ENCODE measurements at places on chromosomes 12 and 14.

DNA sequence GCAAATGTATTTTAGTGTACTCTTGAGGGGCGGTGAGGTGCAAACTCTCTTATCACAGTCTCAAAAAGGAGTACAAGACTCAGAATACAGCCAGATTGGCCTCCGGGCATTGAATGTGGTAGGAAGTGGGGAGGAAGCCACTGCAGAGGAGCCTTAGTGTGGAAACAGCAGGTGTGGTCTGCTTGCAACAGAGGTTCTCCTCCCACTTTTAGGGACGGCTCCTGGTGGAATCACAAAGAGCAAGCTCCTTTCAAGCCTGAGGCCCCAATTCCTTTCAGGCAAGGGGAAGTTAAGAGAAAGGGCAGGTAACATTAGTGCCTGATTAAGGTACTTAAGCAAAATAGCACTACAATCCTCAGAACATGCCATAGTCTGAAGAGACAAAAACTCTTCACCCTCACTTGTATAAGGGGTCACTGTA is 23.7 kb upstream of the SLC2A3 start:
- DNase-seq: no peak

- no peak for DNase-seq
These were observed 514 bp upstream of the LARP4 start for GRCh38 chr12:50400104-50400637.

- peak; percentile 45 for DNase-seq
These were observed 139.1 kb downstream of the SOX5 start for GRCh38 chr12:23810329-23810902.

DNA sequence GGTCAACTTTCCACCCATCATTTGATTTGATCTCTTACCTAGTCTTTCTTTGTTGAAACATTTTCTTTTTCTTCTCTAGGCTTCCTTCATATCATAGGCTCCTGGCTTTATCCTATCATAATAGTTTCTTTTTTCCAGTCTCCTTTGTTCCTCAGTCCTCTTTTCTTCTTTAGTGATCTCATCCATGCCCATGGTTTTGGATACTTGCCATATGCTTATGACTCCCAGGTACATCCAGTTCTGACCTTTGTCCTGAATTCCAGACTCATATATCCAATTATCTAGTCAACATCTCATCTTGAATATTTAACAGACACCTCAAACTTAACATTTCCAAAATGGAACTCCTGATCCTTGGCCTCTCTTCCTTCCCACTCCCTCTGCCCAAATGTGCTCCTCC is 36.1 kb upstream of the KRAS start:
- no peak for DNase-seq

- DNase-seq: no peak
These were observed 37.5 kb upstream of the DTX1 start for GRCh38 chr12:113019025-113019424.

- DNase-seq: no peak
These were observed 8.1 kb upstream of the ATL1 start for GRCh38 chr14:50551877-50552276.

DNA sequence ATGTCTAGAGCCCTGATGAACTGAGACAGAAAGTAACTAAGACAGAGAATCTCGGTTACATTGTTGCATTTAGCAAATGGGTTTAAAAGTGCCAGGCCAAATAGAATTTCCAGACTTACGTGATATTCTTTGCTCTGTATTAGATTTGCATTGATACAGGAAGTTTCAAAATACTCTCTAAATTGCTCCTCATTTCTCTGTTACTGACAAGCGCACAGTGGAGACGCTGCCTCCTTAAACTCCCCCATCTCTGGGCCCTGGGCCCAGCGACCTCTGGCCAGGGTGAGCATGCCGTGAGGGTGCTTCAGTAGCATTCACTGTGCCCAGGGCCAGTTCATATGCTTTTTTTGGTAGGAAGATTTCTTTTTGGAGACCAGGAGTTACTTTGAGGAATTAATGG is 22.9 kb upstream of the EVL start:
- DNase-seq: no peak

GRCh38 chr12:16347391-16348298 is at the start of gene MGST1:
TSS of gene MGST1 (plus strand) at chr12:16347645. CDS start at chr12:16354253, 6,608 bp downstream.
- no peak for DNase-seq

GRCh38 chr12:14613718-14614117 is 46.0 kb upstream of the PLBD1 start:
- DNase-seq: no peak

DNA sequence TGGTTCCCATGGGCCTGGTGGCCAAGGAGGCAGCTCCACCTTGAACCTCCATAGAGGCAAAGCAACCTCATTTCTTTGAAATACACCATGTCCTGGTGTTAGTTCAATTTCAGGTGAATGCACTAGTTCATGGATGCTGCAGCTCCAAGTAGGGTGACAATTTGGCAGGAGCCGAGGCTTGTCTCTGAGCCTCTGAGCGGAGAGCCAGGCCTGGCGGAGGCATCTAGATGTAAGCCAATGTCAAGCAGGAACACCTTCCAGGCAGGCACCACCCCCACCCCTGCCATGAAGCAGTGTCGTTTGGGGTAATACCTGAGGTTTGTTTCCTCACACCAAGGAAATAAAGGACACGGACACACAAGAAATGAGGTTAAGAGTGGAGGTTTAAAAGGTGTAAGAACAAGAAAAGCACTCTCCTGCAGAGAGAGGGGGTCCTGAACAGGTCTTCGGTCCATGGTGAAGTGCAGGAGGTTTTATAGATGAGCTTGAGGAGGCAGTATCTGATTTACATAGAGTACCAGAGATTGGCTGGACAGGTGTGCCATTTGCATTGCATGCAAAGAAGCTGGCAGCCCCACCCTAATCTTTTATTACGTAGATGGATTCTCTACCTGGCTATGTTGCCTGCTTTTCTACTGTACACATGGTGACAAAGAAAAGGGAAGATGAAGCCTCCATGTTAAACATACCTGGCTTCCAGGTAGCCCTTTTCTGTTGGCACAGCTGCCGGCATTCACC is 60.3 kb downstream of the RIN3 start:
- peak; percentile 54 for DNase-seq

DNA sequence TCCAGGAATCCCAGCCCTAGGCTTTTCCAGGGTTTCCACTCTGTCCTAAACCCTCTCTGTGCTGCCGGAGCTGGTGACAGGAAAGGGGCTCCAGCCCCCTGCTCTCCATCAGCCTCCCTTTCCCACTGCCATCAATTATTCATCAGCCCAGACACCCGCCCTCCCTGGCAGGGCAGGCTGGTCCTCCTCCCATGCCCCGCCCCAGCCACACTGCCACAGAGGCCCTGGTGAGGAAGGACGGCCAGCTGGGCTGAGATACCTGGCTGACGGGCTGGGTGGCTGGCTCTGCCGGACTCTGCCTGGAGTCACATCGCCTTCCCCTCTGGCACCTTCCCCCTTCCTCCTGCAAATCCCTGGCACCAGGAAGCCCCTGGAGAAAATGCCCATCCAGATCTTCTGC is 11.9 kb upstream of the SMARCD1 start:
- DNase-seq: no peak

GRCh38 chr12:74537126-74537706 is 419 bp upstream of the ATXN7L3B start:
- peak; percentile 84 for DNase-seq

- peak; percentile 86 for DNase-seq
These were observed 212.2 kb downstream of the KIF26A start for GRCh38 chr14:104350463-104351185.

DNA sequence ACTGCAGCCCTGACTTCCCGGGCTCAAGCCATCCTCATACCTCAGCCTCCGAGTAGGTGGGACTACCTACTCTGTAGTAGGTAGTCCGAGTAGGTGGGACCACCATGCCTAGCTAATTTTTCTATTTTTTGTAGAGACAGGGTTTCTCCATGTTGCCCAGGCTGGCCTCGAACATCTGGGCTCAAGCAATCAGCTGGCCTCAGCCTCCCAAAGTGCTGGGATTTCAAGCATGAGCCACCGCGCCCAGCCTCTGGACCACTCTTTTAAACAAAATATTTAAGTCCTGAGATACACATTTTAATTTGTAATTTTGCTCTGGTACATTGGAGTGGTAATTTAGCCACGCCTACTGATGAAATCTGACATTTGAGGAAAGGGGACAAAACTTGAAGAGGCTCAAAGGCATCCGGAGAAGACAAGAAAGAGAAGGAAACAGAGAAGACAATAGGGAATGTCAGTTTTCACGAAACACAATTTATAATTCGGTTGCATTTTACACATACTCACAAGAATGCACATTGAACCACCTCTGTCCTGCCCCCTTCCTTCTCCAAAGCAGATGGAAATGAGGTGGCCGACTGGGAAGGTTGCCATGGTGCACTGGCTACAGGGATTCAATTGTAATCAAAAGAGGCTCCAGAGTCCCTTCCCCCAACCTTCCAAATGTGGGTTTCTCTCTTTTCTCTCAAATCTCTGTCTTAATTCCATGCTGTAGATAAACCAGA is 9.7 kb upstream of the TUBA1A start:
- DNase-seq: no peak

DNA sequence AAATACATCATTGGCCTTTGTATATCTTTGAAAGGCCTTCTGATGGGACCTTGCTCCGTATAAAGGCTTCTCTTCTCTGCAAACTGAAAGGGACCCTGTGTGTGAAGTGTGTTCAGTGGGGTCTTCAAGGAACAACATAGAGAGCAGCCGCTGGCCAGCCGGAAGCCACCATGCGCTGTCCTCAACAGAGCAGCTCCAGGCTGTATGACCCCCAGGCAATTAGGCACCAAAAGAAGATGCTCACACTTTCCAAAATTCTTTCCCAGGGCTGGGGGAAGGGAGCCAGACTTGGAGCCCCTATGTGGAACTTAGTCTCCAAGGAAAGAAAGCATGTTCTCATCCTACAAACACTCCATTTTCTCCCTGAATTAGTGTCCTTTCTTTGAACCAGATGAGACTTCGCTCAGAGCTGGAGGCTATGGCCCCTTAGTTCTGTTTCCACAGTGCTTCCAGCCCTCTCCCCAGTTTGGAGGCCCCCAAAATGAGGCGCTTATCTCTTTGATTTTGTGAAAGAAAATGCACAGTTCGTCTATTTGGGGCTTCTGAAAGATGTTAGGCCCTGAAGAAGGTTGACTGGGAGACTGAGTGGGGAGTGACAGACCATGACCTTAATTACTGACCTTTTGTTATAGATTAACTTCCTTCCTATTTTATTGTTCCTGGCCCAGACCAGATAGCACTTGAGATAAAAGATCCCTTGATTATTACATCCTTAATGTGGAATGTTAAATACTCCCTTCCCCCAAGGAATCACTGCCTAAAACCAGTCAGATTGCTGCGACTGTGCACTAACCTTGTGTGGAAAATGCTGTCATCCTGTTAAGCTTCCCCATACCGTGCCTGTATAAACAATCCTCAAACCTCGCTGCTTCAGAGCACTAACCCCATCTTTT is 128.3 kb upstream of the FGD4 start:
- no peak for DNase-seq

DNA sequence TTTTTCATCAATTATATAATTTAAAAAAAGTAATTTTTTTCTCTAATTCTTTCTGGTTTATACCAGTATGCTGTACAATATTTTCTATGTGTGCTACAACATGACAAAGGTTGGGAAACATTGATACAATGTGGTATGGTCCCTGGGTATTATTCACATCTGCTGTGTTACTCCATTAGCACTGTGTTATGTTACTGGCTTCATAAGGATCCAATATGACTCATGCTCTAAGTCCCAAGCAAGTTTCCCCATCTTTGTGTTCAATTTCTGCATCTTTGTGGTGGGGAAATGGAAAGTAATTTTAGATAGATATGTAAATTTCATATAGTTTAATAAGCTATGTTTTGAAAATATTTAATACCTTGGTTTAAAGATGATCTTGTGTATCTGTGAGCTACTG is 35.8 kb downstream of the FBXO33 start:
- no peak for DNase-seq

DNA sequence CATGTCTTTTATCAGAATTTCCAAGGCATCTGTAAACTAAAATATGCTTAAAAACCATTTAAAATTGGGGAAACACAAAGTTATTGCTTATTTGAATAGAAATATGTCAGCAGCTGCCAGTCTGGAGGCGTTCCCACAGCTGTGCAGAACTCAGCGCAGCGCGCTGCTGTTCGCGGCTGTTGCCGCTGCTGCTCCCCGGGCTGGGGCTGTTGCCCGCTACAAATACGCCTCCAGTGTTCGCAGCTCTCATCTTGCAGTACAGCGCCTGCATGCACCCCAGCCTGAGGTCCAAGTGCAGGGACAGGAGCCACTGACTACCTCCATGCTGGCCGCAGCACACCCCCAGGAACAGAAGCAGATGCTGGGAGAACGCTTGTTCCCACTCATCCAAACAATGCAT is 216.2 kb downstream of the SLC16A7 start:
- no peak for DNase-seq

- DNase-seq: no peak
These were observed 216.3 kb upstream of the ATXN7L3B start for GRCh38 chr12:74321381-74321780.

- DNase-seq: no peak
These were observed 55.2 kb downstream of the FOS start for GRCh38 chr14:75333606-75334548.

DNA sequence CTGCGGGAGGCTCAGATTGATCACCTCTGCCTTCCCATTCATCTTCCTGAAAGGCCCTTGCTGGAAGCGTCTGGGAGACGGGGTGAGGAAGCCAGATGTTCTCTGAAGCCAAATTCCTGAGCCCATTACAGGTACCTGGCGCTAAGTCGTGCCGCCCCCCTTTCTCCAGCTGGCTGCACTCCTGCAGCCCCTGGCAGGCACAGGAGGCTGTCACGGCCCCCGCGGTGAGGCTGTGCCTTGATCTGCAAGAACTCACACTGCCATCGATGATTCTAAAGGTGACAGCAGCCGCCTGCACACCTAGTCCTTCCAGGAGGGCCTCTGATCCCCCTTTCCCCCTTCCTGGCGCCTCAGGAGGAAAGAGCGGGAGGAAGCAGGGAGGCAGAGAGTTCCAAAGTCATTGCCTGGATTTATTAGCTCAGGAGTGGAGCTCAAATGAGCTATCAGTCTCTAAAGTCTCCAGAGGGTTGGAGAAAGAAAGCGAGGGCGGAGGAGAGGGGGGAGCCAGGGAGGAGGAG is 106.9 kb downstream of the RFLNA start:
- no peak for DNase-seq

DNA sequence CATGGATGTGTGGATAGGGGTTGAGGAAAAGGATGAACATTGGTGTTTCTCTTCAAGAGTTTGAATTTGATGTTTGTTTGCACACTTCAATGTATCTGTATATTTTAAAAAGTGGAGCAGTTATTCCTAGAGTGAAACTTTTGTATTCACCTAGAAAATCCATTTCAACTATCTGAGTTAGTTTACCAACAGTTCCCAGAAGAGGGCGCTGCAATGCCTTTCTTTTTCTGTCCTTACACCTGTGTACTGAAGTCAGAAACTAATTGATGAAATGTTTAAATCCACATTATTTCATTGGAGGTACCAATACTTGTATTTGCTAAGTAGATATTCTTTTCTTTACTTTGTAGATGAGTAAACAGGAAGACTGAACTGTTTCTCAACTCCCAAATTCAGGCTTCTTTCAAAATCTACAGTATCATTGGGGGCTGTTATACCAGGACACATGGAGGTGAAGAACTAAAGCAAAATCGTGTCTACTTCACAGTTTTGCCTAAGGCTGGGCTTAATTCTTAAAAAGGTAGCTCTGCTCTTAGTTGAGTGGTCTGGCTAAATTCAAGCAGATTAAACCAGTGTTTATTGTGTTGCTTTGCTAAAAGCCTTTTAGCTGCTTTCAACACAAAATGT is 26.6 kb upstream of the KLRB1 start:
- peak; percentile 16 for DNase-seq

- no peak for DNase-seq
These were observed 2.0 kb upstream of the STON2 start for GRCh38 chr14:81402123-81402495.

All from NCI-H345 (cell line).